ENCODE measurements at places on chromosomes 3 and 15.

DNA sequence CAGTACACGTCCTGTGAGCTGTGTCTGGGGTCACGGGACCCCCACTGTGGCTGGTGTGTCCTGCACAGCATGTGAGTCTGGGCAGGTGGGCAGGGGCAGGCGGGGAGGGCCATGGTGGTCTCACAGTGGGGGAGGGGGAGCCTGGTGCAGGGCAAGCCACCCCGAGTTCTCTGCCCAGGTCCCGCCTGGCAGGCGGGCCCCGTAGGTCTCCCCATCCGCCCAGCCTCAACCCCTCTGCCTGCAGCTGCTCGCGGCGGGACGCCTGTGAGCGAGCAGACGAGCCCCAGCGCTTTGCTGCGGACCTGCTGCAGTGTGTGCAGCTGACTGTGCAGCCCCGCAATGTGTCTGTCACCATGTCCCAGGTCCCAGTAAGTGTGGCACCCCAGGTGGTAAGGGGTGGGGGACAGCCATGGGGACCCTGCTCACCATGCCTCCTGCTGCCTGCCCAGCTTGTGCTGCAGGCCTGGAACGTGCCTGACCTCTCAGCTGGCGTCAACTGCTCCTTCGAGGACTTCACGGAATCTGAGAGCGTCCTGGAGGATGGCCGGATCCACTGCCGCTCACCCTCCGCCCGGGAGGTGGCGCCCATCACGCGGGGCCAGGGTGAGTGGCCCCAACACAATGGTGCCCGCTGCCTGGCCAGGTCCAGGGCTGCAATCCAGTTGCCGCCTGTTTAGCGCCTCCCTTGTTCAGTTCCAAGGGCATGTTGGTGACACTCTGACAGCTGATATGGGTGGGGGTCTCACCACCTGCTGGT is 21.9 kb downstream of the PLXNA1 start:
- DNase-seq, result no peak

GRCh38 chr15:67042551-67043142 is 22.8 kb upstream of the SMAD3 start:
- DNase-seq, result no peak

DNA sequence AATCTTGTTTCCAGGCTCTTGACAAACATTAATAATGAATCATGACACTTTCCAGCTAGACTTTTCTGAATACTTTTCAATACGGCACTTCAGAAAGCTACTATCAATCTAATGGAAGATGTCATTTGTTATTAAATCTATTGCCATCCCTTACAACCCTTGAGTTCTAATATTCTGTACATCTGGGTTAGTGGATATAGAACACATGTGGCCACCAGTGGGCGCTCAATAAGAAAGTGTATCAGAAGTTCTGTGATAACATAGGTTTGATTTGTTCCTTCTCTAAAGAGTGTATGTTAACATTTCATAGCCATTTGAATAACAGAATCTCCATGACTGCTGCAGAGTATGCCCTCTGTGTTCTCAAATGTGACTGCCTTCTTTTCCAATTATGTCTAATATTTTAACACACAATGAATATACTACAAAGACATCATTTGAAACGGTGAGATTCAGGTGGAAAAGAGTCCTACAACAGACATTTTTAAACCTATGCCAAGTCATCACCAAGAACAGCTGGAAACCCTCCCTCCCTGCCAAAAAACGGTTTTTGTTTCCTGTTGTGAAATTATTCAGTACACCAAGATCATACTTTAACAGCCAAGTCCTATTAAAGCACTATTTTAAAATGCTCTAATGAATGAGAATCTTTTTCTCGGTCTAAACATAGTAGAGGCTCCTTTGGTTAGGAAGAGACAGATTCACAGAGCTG is 22.2 kb downstream of the ALDH1A2 start:
- no peak for DNase-seq

- DNase-seq, result no peak
These were observed 19.1 kb downstream of the FAM81A start for GRCh38 chr15:59457103-59457502.

DNA sequence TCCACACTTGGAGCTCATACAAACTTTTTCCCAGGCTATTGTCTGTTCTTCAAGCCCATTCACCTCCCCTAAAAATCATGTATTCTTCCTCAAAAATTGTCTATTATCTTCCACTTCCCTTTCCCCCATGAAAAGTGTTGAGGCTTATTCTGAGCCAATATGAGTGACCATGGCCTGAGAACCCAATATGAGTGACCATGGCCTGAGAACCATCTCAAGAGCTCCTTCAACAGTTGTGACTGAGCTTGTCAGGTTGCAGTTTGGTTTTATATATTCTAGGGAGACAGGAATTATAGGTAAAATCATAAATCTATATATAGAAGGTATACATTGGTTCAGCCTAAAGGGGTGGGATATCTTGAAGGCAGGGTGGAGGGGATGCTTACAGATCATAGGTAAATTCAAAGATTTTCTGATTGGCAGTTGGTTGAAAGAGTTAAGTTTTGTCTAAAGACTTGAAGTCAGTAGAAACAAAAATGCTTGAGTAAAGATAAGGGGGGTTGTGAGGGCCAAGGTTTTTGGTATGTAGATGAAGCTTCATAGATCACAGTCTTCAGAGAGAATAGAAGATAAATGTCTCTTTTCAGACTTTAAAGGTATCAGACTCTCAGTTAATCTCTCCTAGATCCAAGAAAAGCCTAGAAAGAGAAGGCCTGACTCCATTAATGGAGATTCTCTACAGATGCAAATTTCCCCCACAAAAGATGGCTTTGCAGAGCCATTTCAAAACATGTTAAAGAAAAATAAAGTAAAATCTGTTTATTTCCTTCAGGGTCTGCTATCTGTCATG is 95.8 kb downstream of the TGFBR2 start:
- DNase-seq, result no peak

DNA sequence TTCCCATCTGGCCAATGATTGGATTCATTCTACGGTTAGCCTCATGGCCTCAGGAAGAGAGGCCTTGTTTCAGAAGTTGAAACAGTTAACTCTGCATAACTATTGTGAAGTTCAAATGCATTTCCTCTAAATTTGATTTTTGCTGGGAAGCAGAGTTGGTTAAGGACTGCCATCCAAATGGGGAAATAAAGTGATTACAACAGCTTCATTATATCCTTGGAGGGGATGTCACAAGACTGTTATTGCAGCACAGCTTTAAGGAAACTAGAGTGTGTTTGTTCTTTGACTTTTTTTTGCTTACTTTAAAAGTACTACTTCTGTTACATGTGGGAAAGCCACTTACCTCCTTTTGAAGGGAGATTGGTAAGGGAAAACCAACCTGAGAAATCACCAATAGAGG is 164.8 kb downstream of the AKAP13 start:
- DNase-seq, result no peak

DNA sequence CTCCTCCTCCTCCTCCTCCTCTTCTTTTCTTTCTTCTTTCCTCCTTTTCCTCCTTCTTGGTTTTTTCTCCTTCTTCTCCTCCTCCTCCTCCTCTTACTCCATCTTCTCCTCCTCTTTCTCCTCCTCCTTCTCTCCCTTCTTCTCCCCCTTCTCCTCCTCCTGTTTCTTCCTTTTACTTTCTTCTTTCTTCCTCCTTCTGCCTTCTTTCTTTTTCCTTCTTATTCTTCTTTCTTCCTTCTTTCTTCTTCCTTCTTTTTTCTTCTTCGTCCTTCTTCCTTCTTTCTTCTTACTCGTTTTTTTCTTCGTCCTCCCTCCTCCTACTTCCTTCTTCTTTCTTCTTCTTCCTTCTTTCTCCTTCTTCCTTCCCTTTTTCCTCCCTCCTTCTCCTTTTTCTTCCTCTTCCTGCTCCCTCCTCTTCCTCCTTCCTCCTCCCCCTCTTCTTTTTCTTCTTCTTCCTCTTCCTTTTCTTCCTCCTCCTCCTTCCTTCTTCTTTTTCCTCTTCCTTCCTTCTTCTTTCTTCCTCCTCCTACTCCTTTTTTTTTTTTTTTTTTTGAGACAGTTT is 92.1 kb downstream of the SLMAP start:
- no peak for DNase-seq

- DNase-seq, result peak; percentile 73
These were observed 43.5 kb upstream of the BDH1 start for GRCh38 chr3:197599089-197599765.

GRCh38 chr3:187084126-187084525 is 55.2 kb downstream of the RPL39L start:
- DNase-seq, result no peak

GRCh38 chr3:115363071-115363470 is 216.0 kb upstream of the ZBTB20 start:
- DNase-seq, result no peak

- no peak for DNase-seq
These were observed 229.3 kb downstream of the RORA start for GRCh38 chr15:60999771-61000170.

GRCh38 chr3:72891053-72891855 is 3.4 kb downstream of the GXYLT2 start:
- no peak for DNase-seq
